ENCODE measurements at places on chromosomes 4 and X. TPM values are rescaled to one million over a fixed set of nuclear protein-coding genes. Genes with fewer than 3 reads are reported as not detected.

Gene FRMD7
- not detected for total RNA-seq

Gene PABPC1L2B
- not detected for total RNA-seq

Gene PHEX
- total RNA-seq, result 16.6 TPM

Gene ESX1
- not detected for total RNA-seq

Gene PCDH18
- total RNA-seq, result under 0.01 TPM

Gene IL15
- 0.53 TPM for total RNA-seq

Gene NWD2
- total RNA-seq, result 0.26 TPM

Gene EDNRA
- total RNA-seq, result 3.7 TPM

Gene GSX2
- total RNA-seq, result not detected

Gene EFNB1
- 117 TPM for total RNA-seq

Gene FATE1
- not detected for total RNA-seq

Gene AVPR2
- not detected for total RNA-seq

Gene PCSK1N
- 0.26 TPM for total RNA-seq

Gene HSFX3
- total RNA-seq, result not detected

Gene MGARP
- total RNA-seq, result 0.13 TPM

Gene CENPE
- total RNA-seq, result 1.3 TPM

Gene TCEAL2
- total RNA-seq, result not detected

Gene CSAG1
- not detected for total RNA-seq

Gene P2RY10
- not detected for total RNA-seq

Gene ARSD
- total RNA-seq, result 29.6 TPM

All from bronchial epithelial cell (primary cell).